ENCODE measurements at places on chromosomes 4 and X. TPM values are rescaled to one million over a fixed set of nuclear protein-coding genes. Genes with fewer than 3 reads are reported as not detected.

- no peak overlapping the region for H3K27ac ChIP-seq
- H3K36me3 ChIP-seq: no peaks in the 10 kb centered on the region
- H3K4me1 ChIP-seq: no peaks in the 10 kb centered on the region
These were observed 102.0 kb upstream of the GATB start for GRCh38 chr4:151862766-151863165.

GRCh38 chr4:10619855-10620254 is 64.7 kb downstream of the CLNK start:
- no peaks in the 10 kb centered on the region for H3K36me3 ChIP-seq
- H3K27ac ChIP-seq: no peak overlapping the region
- no peaks in the 10 kb centered on the region for H3K27me3 ChIP-seq
- H3K4me1 ChIP-seq: no peaks in the 10 kb centered on the region
- no peak for DNase-seq

The DOK7 gene
- total RNA-seq: not detected

GRCh38 chr4:140695483-140695882 is 60.7 kb downstream of the TBC1D9 start:
- DNase-seq: no peak
- H3K4me3 ChIP-seq: no peak overlapping the region
- H3K27me3 ChIP-seq: no peaks in the 10 kb centered on the region
- no peaks in the 10 kb centered on the region for H3K36me3 ChIP-seq
- no peak overlapping the region for H3K27ac ChIP-seq

DNA sequence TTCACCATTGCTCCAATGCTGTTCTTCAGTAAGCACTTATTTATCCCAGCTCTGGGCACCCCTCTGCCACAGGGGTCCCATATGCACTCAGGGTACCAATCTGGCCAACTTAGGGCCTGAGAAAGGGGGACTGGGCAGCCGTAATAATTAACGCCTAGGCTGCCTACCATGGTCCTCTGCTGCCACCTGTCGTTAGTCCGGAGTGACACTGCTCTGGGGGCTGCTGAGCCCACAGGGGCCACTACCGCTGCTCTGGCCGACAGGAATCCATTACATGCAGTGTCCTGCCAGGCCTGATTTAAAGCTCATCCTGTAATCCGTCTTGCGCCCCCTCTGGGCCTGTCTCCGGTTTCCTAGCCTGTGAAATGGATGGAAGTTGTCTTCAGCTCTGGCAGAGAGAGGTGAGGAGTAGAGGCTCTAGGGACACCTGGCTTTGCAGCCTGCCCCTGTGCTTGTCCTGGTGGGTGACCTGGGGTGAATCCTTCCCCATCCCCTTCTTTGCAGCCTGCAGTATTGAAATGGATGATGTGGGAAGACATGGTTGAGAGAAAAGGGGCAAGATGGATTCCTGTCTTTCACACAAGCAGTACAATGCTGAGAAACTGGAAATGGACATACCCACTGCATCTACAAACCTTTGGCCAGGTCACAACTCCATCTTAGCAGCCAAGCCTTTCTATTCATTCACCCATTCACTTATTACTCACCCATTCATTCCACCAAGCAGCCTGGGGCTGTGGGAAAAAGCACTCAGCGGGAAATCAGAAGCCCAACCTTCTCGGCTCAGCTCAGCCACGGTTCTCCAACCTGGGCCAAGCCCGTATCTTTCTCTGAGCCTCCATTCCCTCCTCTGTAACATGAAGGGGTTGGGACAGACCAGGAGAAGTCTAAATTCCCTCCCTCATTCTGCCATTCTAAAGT is 116.3 kb upstream of the NALF2 start:
- H3K4me1 ChIP-seq: no peaks in the 10 kb centered on the region
- no peak overlapping the region for H3K27ac ChIP-seq
- H3K4me3 ChIP-seq: no peak overlapping the region
- no peaks in the 10 kb centered on the region for H3K36me3 ChIP-seq
- DNase-seq: peak; percentile 35

The AFF1 gene
- 46.1 TPM for total RNA-seq

- H3K27me3 ChIP-seq: no peaks in the 10 kb centered on the region
- H3K36me3 ChIP-seq: no peaks in the 10 kb centered on the region
- DNase-seq: no peak
- no peaks in the 10 kb centered on the region for H3K4me1 ChIP-seq
- no peak overlapping the region for H3K27ac ChIP-seq
These were observed 57.7 kb upstream of the TENM3 start for GRCh38 chr4:182185491-182185890.

DNA sequence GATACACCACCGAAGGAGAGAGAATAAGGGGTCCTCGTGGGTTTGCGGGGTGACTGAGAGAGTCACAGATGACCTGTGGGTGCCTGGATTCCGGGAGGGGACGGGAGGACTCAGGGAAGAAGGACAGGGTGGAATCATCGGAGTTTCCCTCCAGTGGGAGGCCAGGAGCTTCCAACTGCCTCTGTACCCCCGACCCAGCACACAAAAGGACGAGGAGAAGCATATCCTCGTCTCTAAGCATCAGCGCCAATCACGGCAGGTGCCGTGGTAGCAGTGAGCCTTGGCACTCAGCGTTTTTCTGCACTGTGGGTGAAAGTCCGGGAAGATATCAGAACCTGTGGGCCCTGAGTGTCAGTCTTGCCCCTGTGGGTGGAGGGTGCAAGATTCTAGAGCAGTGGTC is 62.0 kb downstream of the ASMT start:
- no peak overlapping the region for H3K4me3 ChIP-seq
- H3K36me3 ChIP-seq: peaks cover 17% of the 10 kb centered on the region
- no peak overlapping the region for H3K27ac ChIP-seq
- H3K27me3 ChIP-seq: no peaks in the 10 kb centered on the region

DNA sequence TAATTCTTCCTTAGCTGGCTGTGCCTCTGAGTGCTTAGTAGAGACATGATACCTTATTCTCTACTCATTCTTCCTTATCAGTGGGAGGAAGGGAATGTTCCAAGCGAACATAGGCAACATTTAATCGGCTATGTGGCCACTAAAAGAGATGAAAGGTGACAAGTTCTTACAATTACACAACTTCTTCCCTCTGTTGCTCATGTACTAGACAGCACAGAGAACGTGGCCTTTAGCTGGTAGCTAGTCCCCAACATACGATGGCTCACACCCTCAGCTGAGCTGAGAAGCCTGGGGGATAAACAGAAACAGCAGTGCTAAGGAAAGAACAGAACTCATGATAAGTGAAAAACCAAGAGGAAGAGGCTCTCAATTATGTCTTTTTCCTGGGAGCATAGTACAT is 52.2 kb downstream of the APOO start:
- H3K27me3 ChIP-seq: no peaks in the 10 kb centered on the region
- no peak overlapping the region for H3K4me3 ChIP-seq
- DNase-seq: no peak
- H3K27ac ChIP-seq: no peak overlapping the region

The CDKL2 gene
- total RNA-seq: 0.97 TPM

- no peak overlapping the region for H3K27ac ChIP-seq
- no peak for DNase-seq
- no peaks in the 10 kb centered on the region for H3K4me1 ChIP-seq
These were observed 34.1 kb upstream of the CLDN24 start for GRCh38 chr4:183356173-183356830.

DNA sequence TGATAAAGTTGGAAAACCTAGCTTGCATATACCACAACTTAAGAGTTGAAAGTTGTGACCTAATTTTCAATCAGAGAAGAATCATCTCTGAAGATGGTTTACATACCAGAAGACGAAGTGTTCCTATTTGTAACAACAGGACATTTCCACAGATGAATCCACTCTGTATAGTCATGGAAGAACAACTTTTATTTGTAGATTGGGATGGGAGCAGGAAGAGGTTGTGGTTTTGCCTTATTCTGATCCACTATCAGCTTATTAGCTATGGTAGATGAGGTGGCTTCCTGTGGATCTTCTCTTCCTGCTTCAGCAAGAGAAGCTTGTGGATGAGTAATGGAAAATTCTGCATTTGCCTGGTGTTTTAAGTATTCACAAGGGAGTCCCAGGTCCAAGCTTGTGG is 18.6 kb upstream of the SUPT20HL1 start:
- peaks cover 10% of the 10 kb centered on the region for H3K27me3 ChIP-seq
- no peak overlapping the region for H3K27ac ChIP-seq
- no peak overlapping the region for H3K4me3 ChIP-seq
- H3K36me3 ChIP-seq: no peaks in the 10 kb centered on the region
- no peak for DNase-seq

The PSAPL1 gene
- total RNA-seq: not detected

DNA sequence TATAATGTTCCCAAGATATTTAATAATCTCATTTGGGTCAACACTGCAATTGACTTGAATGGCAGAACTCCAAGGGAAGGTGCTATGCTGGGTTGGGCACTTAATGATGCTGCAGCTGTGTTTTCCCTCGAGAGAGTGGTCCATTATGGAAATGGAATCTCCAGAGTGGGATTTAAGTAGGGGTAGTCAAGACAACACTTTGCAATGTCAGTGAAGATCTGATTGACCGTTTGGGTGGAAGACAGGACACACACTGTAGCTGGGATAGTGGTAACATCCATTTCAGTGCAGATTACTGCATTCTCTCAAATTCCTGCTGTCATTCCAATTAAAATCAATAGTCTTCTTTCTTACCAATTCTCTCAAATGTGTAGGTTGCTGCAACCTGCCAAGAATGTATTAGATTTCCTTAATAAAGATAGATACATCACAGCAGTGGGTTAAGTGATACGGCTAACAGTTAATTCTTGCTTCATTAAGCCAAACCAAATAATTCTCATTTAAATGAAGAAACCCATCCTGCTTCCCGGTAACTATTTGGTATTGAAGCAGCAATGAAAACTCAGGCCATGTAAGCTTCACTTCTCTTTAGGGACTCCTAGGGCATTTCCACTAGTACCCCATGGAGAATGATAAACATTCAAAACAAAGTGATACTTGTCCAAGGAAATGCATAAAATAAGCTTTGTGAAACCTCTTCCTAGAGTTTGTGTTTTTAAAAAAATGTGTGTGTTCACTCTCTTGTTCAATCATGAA is 40.5 kb upstream of the RASGEF1B start:
- H3K27me3 ChIP-seq: no peaks in the 10 kb centered on the region
- no peaks in the 10 kb centered on the region for H3K36me3 ChIP-seq
- H3K4me1 ChIP-seq: peaks cover 9% of the 10 kb centered on the region
- H3K4me3 ChIP-seq: no peak overlapping the region
- H3K27ac ChIP-seq: no peak overlapping the region
- no peak for DNase-seq

DNA sequence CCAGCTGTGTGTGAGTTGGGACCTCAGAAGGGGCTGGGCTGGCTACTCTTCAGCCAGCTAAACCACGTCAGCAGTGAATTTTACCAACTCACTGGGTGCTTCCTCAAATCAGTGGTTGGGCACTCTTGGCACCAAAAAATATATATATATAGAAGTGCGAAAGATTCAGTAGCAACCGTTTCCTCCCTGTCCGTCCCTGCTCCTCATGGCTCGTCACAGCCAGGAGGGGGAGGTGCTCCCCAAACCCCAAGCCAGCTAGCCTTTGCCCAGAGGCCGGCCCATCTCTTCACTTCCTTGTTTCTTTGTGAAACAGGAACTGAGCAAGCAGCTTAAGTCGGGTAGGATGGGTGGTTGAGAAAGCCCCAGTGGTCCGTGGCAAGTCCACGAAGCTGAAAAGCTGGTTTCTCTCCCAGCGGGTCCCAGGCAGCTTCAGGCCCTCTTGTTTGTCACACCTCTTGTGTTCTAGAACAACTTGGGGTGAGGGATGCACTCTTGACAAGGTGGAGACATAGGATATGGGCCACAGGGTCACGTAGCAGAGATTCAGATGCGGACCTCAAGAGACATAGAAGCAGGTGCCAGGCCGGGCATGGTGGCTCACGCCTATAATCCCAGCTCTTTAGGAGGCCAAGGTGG is 6.8 kb upstream of the SASH3 start:
- peak; percentile 70 for DNase-seq
- H3K36me3 ChIP-seq: no peaks in the 10 kb centered on the region
- peaks cover 64% of the 10 kb centered on the region for H3K4me1 ChIP-seq
- peak overlapping the region; percentile 92 for H3K27ac ChIP-seq

DNA sequence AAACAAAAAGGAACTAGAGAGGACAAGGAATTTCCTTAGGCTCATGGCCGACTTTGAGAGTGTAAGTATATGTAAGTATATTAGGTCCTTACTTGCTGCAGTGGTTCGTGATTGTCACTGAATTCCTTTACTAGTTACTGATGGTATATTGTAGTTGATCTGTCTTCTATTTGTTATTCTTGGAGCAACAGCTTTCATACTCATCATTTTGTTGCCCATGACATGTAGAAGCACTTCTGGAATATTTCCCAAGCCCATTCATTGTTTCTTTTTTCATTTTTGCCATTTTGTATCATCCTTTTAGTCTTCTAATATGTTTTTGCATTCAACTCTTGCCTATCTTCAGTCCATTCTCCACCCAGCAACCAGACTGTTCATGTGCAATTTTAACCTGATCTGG is 170.0 kb downstream of the ARHGAP10 start:
- H3K4me1 ChIP-seq: no peaks in the 10 kb centered on the region
- no peaks in the 10 kb centered on the region for H3K27me3 ChIP-seq
- DNase-seq: no peak
- H3K27ac ChIP-seq: no peak overlapping the region
- peaks cover 21% of the 10 kb centered on the region for H3K36me3 ChIP-seq
- no peak overlapping the region for H3K4me3 ChIP-seq

DNA sequence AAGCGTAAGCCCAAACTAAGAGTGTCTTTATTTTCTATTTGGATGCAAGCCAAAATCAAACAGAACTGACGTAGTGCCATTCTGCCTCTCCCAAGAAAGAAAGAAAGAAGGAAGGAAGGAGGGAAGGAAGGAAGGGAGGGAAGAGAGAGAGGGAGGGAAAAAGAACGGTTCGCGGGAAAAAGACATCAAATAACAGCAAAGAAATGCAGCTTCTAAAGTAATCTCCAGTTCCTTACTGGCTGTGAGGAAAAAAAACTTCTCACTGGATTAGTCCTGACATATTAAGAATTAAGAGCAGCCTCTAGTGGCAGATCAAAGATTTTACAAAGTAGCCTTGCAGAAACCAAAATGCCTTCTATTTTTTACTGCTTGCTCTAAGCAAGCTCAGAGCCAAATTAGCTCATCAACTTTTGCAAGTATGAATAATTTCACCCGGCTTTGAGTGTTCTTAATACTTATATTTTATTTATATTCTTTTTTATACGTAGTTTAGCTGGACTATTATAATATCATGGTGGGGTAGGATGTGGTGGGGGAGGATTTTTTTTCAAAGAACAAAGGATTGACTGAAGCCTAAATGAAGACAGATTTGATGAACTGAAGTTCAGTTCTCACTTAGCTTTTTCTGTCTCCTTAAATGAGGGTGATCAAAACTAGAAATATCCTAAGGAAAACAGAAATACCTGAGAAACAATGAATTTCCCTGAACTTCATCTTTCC is 36.6 kb downstream of the PITX2 start:
- no peaks in the 10 kb centered on the region for H3K36me3 ChIP-seq
- H3K27ac ChIP-seq: no peak overlapping the region
- DNase-seq: no peak
- H3K4me1 ChIP-seq: peaks cover 2% of the 10 kb centered on the region
- H3K27me3 ChIP-seq: peaks cover 10% of the 10 kb centered on the region
- H3K4me3 ChIP-seq: no peak overlapping the region

GRCh38 chrX:38552721-38553120 is 8.6 kb upstream of the TSPAN7 start:
- no peak overlapping the region for H3K27ac ChIP-seq
- H3K27me3 ChIP-seq: no peaks in the 10 kb centered on the region
- no peaks in the 10 kb centered on the region for H3K36me3 ChIP-seq
- DNase-seq: no peak
- H3K4me1 ChIP-seq: no peaks in the 10 kb centered on the region
- no peak overlapping the region for H3K4me3 ChIP-seq

- H3K27ac ChIP-seq: no peak within 1 kb of the TSS
- no peaks in the 10 kb centered on the region for H3K36me3 ChIP-seq
- no peak within 1 kb of the TSS for H3K4me3 ChIP-seq
- no peak for DNase-seq
- peaks cover 5% of the 10 kb centered on the region for H3K27me3 ChIP-seq
These were observed at the start of gene ARHGEF38 for GRCh38 chr4:105551965-105552746. Gene ARHGEF38 (plus strand): TSS chr4:105552620. CDS start chr4:105552766, 146 bp downstream.

The ADAMTS3 gene
- total RNA-seq: not detected

All from activated CD4-positive, alpha-beta memory T cell treated with anti-CD3 and anti-CD28 coated beads for 36 hours (primary cell).